ENCODE measurements at places on chromosomes 7 and 10. TPM values are rescaled to one million over a fixed set of nuclear protein-coding genes. Genes with fewer than 3 reads are reported as not detected.
A peak's percentile ranks its signal among the peaks of the same experiment; 100 is the strongest.

Gene LIPN
- not detected for total RNA-seq

DNA sequence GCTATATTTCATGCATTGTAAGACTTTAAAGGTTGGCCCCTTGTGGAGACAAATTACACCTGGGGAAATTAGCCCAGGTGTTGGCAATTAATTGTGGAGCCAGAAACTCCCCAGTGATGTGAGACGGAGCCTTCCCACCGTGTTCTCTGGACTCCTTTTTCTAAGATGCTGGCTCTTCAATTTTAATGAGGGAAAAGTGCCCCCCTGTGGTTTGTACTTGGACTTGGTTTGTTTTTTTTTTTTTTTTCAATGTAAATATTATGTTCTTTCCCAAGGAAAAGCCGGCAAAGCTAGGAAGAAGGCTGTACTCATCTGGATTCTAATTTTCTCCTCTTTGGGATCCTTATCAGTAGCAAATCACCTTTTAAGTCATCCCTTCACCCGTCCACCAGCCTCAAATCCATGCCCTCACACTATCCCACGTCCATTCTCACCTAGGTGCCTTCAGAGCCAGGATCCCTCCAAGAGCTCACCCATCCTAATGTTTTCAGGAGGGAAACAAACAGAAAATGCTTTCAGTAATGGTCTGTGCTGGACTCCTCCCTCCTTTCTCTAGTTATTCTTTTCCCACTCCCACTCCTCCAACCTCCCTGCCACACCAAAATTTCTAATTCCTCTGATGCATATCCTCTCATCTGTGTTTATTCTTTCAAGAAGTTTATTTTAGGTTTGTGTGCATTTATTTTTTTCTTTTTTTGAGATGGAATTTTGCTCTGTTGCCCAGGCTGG lies 20.4 kb upstream of the ST8SIA6 start:
- H3K36me3 ChIP-seq, result peaks cover 7% of the 10 kb centered on the region
- peaks cover 3% of the 10 kb centered on the region for H3K4me1 ChIP-seq
- no peak overlapping the region for H3K27ac ChIP-seq
- H3K4me3 ChIP-seq, result no peak overlapping the region
- no peak for DNase-seq
- peaks cover 51% of the 10 kb centered on the region for H3K27me3 ChIP-seq

DNA sequence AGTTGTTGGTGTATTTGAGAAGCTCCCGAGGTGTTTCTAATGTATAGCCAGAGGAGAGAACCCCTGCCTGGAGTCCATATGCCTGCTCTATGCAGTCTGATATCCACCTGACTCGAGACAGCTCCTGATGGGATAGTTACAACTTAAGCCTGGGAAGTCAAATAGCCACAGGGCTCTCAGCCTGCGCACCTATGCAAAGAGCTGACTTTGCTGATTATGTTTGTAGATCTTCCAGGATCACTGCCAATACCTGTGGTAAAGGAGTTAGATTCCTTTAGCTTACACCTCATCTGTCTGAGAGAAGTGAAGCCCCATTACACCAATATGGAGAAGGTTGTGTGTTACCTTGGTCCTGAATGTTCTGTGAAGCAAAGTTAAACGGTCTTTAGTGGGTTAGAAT lies 1063.3 kb downstream of the NRG3 start:
- no peak overlapping the region for H3K4me3 ChIP-seq
- no peaks in the 10 kb centered on the region for H3K36me3 ChIP-seq
- H3K4me1 ChIP-seq, result no peaks in the 10 kb centered on the region
- DNase-seq, result no peak
- H3K27ac ChIP-seq, result no peak overlapping the region

- DNase-seq, result no peak
- H3K4me1 ChIP-seq, result peaks cover 12% of the 10 kb centered on the region
- H3K36me3 ChIP-seq, result no peaks in the 10 kb centered on the region
Observed at GRCh38 chr7:129370812-129371211, 63.4 kb upstream of the STRIP2 start.

DNA sequence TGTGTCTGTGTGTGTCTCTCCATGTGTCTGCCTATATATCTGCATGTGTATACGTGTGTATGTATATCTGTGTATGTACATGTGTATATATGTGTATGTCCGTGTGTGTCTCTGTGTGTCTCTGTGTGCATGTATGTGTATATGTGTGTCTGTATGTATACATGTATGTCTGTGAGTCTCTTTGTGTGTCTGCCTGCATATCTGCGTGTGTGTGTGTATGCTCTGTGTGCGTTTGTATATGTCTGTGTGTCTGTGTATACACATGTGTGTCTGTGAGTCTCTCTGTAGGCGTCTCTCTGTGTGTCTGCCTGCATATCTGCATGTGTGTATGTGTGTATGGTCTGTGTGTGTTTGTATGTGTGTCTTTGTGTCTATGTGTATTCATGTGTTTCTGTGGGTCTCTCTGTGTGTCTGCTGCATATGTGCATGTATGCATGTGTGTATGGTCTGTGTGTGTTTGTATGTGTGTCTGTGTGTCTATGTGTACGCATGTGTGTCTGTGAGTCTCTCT lies 23.7 kb upstream of the KLF6 start:
- no peaks in the 10 kb centered on the region for H3K27me3 ChIP-seq
- H3K4me1 ChIP-seq, result peaks cover 71% of the 10 kb centered on the region
- H3K4me3 ChIP-seq, result peak overlapping the region; percentile 3
- DNase-seq, result no peak
- H3K36me3 ChIP-seq, result no peaks in the 10 kb centered on the region

GRCh38 chr10:22629852-22630233 lies 84.5 kb downstream of the PIP4K2A start:
- H3K4me1 ChIP-seq, result peaks cover 93% of the 10 kb centered on the region
- H3K27me3 ChIP-seq, result no peaks in the 10 kb centered on the region
- DNase-seq, result no peak

- H3K4me1 ChIP-seq, result no peaks in the 10 kb centered on the region
- no peak for DNase-seq
Observed at GRCh38 chr10:16984242-16984641, 145.4 kb downstream of the CUBN start.

Gene TMEM270
- not detected for total RNA-seq

Gene ADGRA1
- not detected for total RNA-seq

DNA sequence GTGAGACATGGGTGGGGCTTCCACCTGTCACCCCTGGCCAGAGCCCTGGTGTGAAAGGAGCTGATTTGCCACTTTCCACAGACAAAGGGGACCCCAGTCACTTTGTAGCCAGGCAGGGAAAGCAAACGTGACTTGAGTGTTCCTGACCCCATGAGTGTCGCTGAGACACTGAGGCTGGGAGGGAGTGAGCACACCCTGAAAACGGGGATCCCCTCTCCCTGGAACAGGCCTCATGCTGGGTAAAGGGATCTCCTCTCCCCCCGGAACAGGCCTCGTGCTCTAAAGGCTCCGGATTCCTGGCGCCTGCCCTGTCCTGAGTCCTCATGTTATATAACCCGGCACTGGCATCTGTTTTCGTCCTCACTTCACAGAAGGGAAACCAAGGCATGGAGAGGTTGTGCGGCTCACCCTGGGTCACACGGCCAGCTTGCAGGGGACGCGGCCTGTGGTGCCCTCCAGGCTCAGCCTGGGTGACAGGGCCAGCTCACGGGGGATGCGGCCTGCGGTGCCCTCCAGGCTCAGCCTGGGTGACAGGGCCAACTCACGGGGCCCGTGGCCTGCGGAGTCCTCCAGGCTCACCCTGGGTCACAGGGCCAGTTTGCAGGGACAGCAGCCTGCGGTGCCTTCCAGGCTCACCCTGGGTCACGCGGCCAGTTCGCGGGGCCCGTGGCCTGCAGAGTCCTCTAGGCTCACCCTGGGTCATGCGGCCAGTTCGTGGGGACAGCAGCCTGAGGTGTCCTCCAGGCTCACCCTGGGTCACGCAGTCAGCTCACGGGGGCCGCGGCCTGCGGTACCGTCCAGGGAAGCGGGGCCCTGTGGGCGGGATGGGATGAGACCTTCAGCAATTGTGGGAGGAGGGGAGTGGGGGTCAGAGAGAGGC lies 104.7 kb downstream of the PDGFA start:
- no peak overlapping the region for H3K4me3 ChIP-seq
- H3K4me1 ChIP-seq, result no peaks in the 10 kb centered on the region
- no peak for DNase-seq
- H3K27me3 ChIP-seq, result no peaks in the 10 kb centered on the region

DNA sequence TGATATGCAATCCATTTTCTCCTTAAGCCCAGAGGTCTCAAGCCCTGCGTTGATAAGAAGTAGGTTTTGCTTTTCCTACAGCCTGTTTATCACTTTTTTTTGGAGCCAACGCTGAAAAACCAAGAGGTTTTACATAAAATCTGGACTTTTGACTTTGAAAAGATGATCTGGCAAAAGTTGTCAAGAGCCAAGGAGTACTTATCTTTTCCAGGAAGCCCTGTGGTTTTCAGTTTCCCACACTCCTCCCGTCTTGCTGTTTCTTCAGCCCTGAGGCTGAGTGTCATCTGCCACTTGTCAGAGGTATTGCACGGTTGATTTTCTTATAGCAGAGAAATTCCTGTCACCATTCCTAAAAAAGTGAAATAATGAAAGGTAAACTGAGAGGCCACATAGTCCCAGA lies 108.7 kb downstream of the TYW1 start:
- DNase-seq, result no peak
- H3K27me3 ChIP-seq, result no peaks in the 10 kb centered on the region
- H3K4me3 ChIP-seq, result no peak overlapping the region
- peaks cover 11% of the 10 kb centered on the region for H3K36me3 ChIP-seq
- H3K27ac ChIP-seq, result peak overlapping the region; percentile 36

- H3K36me3 ChIP-seq, result no peaks in the 10 kb centered on the region
- H3K27me3 ChIP-seq, result no peaks in the 10 kb centered on the region
- no peak overlapping the region for H3K27ac ChIP-seq
- no peak overlapping the region for H3K4me3 ChIP-seq
- no peak for DNase-seq
Observed at GRCh38 chr7:83520726-83521125, 128.2 kb downstream of the SEMA3E start.

DNA sequence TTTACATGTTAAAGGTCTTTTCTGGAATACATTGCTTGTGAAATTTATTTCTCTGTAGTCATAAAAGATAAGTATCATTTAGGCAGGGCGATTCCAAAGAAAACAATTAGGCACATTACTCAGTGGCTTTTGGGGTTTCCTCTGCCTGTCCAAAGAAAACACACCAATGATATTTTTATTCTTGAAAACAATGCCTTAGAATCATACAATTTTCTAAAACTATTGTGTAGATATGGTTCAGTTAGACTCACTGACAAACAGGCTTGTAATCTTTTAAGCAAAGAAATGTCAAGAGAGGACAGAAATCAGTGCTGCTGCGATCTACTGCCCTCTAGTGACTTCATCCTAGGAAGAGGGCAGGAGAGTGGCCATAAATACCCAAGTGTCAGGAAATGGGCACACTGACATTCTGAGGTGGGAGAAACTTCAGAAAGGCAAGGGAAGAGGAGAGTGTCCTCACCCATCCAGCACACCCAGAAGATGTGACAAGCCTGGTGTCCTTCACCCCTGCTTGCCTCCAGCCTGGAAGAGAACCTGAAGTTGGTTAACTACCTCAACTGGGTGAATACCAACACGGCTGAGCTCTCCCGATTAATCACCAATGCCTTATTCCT lies 120.5 kb downstream of the GALNT11 start:
- no peak for DNase-seq
- H3K36me3 ChIP-seq, result peaks cover 8% of the 10 kb centered on the region
- no peaks in the 10 kb centered on the region for H3K27me3 ChIP-seq

Gene ANKRD2
- not detected for total RNA-seq

Measured in naive thymus-derived CD8-positive, alpha-beta T cell (primary cell).